ENCODE measurements at places on chromosomes 7 and 10. TPM values are rescaled to one million over a fixed set of nuclear protein-coding genes. Genes with fewer than 3 reads are reported as not detected.

DNA sequence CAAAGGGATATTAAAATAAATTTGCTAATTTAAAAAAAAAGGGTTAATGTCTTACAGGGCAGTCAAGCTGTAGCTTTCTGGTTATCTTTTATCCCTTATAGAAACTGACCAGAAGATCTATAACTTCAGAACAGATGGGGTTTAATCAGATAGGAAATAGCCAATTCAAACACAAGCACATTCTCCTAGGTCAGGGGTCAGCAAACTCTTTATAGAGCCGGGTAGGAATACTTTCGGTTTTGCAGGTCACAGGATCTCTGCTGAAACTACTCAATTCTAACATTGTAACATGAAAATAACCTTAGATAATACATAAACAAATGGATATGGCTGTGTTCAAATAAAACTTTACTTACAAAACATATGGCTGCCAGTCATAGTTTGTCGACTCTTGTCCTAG, 479.8 kb downstream of the ADRA2A start:
- DNase-seq = no peak

- no peak for DNase-seq
These were observed 613.9 kb upstream of the IGFBP3 start for GRCh38 chr7:46534664-46535588.

DNA sequence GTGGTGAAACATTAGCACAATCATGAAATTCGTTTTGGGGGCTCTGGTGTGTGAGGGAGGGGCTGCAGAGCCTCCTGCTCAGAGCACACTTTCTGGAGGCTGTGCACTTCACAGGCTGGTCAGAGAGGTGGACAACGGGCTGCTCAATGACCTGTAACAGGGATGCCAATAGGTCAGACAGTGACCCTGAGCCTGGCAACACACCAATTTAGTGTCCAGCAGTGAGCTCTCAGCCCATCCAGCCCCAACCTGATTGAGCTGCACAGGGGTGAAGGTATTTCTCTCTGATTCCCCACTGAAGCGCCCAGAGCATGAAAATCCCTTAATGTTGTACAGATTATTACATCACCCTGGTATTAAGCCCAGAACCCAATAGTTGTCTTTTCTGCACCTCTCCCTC, 191.3 kb upstream of the ZNF32 start:
- DNase-seq = no peak

DNA sequence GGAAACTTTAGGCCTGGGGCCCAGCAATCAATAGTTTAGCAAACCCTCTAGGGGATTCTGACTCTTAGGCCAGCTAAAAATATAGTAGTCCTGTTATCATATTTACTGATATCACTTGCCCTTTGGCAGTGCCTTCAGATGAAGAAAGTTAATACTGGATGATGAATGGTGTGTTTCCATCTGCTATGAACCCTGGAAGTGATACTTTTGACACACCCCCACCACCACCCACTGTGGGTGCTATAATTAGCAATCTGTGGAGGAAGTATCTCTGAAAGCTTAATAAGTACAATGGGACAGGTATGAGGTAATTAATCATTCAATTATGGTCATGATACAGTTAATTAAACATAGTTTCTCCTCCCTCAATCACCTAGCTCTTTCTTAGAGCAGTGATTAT, 90.4 kb upstream of the LRRTM3 start:
- DNase-seq = no peak

HABP2 gene
- total RNA-seq = not detected

DNA sequence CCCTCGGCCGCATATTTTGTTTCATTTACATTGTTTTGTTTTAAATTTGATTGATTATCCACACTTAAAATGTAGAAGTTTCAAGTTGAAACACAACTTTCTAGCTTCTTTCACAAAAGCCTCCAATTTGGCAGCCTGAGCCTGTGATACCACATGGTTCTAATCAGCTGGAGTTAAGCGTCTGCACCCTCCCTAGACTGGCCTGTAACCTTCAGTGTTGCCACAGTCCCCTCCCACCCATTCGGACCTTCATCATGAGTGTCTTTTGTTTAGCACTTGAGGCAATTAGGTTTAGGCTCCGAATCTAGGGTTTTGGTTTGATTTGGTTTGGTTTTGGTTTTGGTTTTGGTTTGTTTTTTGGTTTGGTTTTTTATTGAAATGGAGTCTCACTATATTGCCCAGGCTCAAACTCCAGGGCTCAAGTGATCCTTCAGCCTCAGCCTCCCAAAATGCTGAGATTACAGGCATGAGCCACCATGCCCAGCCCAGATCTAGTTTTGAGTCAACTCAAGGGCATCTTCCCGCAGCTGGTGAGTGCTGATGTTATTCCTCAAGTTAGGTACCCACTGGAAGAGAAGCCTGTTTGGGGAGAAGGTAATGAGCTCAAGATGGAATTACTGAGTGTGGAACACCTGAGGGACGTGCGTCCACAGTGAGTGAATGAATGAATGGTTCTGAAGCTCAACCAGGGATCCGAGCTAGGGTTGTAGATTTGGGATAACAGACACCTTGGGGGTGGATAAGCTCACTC, 201.4 kb downstream of the HECW1 start:
- DNase-seq = no peak

DNA sequence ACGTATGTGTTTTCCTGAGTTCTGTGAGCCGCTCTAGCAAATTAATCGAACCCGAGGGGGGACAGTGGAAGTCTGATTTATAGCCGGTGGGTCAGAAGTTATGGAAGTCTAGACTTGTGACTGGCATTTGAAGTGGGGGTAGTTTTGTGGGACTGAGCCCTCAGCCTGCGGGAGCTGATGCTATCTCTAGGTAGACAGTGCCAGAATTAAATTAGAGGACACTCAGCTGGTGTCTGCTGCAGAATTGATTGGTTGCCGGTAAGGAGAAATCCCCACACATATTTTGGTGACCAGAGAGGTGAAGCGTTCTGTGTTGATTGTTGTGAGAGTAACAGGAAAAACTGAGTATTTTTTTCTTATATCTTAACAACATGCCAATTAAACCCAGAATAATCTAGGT, 143.8 kb upstream of the ADCY1 start:
- DNase-seq = no peak

- no peak for DNase-seq
These were observed 14.1 kb downstream of the CALML5 start for GRCh38 chr10:5485290-5485689.

DNA sequence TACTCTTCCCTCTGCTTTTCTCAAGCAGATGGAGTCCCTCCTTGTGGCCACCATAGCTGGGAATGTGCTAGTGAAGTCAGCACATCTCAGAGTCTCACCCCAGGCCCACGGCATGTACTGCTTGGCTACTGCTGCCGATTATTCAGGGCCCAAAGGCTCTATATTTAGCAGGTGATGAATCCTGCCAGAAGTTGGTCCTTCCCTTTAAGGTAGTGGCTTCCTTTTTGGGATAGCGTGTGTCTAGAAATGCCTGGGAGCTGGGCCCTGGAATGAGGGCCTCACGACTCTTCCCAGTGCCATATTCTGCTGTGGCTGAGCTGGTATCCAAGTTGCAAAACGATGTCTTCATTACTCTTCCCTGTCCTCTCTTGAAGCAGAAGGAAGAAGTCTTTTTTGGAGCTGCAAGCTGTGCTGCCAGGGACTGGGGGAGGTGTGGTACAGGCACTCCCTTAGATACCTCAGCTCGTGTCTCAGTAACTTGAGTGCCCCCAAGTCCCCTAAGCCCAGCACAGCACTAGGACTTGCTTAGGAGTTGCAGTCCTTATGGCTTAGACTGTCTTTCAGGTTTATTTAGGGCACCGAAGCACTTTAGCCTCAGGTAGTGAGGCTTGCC, 100.1 kb downstream of the ADAM22 start:
- DNase-seq = no peak

- no peak for DNase-seq
These were observed 27.0 kb downstream of the ZNF438 start for GRCh38 chr10:31004611-31005193.

DNA sequence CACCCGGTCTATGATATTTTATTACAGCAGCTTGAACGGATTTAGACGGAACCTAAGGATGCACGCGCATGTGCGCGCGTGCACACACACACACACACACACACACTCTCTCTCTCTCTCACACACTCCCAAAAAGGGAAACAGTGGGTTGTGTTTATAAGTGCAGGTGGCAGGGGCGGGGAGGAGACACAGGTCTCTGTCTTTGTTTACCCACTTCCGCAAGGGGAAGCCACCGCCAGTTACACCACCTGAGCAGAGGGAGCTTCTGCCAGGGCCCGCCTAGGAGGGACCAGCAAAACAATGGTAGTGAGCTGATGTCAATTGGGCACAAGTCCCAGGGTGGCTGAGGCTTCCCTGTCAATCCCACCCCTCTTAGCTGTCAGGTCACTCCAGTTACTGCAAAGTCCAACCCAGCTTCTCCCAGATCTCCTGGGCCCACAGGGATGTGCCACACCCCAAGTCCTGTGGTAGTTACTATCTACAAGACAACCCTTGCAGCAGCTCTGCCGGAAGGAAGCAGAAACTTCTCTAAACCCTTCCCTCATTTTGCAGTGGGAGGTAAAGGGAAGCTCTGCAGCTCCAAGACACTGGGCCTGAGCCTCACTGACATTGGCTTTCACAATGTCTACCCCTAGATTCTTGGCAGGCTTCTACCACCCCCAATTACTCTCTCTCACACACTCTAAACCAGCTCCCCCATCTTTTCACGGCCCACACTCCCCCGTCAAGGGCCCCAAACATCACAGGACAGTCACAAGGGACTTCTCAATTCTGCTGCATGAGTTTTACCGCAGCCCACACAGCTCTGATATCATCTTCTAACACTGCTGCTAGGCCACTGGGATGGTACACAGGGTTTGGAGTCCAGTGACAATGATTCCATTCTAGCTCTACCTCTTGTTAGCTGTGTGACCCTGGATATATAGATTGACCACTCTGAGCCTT, 17.6 kb downstream of the ANXA11 start:
- no peak for DNase-seq

AKR1D1 gene
- total RNA-seq = not detected

GRCh38 chr7:2012981-2013380, 219.8 kb downstream of the MAD1L1 start:
- peak; percentile 8 for DNase-seq

DNA sequence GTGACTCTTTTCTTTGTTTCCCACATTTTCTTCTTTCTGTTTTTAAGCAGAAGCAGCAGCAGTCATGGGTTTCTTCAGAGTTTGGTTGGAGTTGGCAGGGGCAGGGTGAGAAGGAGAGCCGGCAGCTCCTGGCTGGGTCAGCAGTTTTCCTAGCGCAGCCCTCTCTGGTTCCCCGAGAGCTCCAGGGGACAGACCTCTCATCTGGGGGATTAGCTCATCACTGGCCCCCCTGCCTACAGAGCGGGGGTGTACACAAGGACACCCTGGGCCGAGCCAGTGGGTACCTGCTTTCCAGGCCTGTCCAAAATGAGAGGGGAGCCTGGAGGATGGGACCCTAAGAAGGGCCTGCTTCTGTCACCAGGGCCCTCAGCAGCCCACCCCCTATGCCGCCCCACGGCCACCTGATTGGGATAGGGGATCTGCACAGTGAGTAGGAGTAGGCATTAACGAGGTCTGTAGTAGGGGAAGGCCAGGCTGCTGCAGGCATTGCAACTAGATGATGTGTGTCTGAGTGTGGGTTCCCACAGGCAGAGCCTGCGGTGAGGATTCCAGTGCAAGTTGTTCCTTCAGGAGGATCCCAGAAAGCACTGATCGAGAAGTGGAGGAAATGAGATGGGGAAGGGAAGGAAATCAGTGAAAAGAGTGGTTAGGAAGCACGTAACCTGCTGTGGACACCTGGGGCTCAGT, 122.9 kb upstream of the PPIF start:
- no peak for DNase-seq

GRCh38 chr7:3042861-3043489, 692 bp downstream of the CARD11 start:
- DNase-seq = no peak

DNA sequence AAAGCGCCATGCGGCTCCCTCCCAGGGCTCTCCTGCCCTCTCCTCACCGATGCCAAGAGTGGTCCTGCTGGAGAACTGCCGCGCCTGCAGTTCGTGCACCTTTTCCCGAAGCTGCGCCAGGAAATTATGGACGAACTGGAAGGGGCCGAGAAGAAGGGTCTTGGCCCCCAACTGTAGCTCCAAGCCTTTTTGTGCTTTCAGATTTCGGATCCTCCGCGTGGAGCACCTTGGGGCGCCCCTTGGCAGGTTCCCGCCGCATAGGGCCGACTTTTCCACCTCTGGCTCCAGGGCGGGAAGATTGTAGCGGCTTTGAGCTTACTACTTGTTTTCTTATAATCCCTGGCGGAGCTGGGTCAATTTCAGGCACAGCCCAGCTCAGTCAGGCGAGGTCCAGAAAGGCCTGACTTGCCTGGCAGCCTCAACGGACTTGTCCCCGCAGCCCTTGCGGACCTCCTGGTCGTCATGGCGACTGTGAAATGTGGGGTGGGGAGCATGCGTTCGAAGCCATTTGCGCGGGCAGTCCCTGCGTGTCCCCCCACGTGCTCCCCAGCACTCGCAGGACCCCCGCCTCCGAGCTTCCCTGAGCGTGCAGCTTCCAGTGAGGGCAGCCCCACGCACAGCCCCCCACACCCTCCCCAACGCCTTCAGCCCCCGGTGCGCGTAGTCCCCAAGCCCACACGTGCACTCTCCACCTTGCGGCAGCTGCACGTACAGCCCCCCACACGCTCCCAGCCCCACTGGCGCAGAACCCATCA, 129.9 kb downstream of the KBTBD2 start:
- DNase-seq = no peak

SVOPL gene
- not detected for total RNA-seq

GRCh38 chr10:27804136-27804535, 58.5 kb upstream of the MKX start:
- DNase-seq = no peak

GRCh38 chr10:108338146-108338545, 1173.6 kb upstream of the SORCS1 start:
- no peak for DNase-seq

- no peak for DNase-seq
These were observed 6.6 kb upstream of the WDR91 start for GRCh38 chr7:135217645-135218509.

OR2A7 gene
- not detected for total RNA-seq

DNA sequence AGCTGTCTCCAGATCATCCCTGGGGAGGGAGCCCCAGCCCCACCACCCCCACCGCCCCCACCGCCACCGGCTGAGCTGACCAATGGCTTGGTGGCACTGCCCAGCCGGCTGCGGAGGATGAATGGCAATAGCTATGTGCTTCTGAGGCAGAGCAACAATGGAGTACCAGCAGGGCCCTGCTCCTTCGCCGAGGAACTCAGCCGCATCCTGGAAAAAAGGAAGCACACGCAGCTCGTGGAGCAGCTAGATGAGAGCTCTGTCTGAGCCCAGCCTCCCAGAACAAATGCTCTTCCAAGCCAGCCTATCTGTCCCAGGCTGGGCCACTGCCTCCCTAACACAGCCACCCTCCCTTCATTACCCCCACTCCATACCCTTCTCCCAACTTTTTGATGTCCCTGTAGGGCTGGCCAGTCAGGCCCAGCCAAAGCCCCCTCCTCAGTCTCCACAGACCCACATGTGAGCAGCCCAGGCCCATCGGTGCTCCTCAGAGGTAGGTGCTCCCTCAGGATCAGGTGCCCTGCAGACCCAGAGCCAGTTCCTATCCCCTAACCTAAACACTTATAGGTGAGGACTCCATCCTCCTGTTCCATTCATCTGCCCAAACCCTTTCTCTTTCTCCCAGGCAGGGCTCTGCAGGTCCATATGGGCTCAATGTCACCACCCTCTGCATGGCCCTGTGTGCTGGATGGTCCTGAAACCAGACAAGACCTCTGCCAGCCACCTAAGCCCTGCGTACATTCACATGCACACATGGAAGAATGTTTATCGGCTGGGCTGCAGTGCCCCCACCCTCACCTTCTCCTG, 3.2 kb downstream of the MRPL43 start:
- peak; percentile 2 for DNase-seq

GRCh38 chr7:130141161-130141883, 63.9 kb downstream of the TMEM209 start:
- DNase-seq = no peak
